ENCODE measurements at places on chromosomes 5 and 9. TPM values are rescaled to one million over a fixed set of nuclear protein-coding genes. Genes with fewer than 3 reads are reported as not detected.

Gene FOXD4L6
- not detected for total RNA-seq

GRCh38 chr9:73667749-73668148, 516.1 kb downstream of the ANXA1 start:
- no peak for DNase-seq

GRCh38 chr9:33300546-33300945, 10.2 kb downstream of the NFX1 start:
- no peak for DNase-seq

DNA sequence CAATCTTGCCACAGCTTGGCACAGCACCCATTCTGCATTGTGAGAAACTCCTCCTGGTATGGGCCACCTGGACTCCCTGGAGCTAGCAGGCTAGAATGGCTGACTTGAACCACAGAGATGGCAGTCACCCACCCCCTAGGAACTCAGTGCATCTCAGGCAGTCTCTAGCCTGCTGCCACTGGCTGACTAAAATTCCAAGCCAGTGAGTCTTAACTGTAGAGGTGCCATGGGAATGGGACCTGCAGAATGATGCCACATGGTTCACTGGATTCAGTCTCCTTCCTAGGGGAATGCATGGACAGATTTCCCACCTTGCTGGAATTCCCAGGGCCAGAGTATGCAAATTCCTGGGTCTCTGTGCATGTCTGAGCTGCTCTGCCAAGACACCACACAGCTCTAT, 382.9 kb downstream of the MAN2A1 start:
- DNase-seq: no peak

DNA sequence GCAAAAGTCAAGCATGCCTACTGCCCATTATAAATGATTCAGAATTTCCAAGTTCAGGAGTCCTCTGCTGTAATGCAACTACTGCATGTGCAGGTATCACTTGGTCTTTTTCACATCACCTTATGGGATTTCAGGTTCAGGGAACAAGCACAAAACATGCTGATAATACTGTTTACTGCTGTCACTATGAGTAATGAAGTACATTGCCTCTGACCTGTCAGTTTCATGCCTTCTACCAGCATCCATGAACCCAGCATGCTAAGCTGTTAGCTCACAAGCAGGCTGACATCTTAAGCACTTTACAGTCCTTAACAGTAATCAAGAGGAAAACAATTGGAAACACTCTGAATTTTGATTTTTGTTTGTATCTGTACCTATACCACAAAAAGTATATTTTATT, 743.8 kb downstream of the CDH12 start:
- DNase-seq: no peak
